ENCODE measurements at places on chromosomes 3 and 15. TPM values are rescaled to one million over a fixed set of nuclear protein-coding genes. Genes with fewer than 3 reads are reported as not detected.

The UCN2 gene
- total RNA-seq = not detected

The SH2D7 gene
- total RNA-seq = not detected

The SST gene
- not detected for total RNA-seq

The MUSTN1 gene
- total RNA-seq = 18.6 TPM

The MTHFS gene
- 44.1 TPM for total RNA-seq

The TAGLN3 gene
- total RNA-seq = 0.79 TPM

The IREB2 gene
- 48.7 TPM for total RNA-seq

GRCh38 chr3:59386165-59386564 lies 336.3 kb upstream of the CFAP20DC start:
- no peak overlapping the region for H3K27ac ChIP-seq
- no peak overlapping the region for H3K4me3 ChIP-seq
- no peaks in the 10 kb centered on the region for H3K27me3 ChIP-seq
- no peaks in the 10 kb centered on the region for H3K4me1 ChIP-seq
- no peak for DNase-seq

- no peak overlapping the region for H3K4me3 ChIP-seq
- no peak overlapping the region for H3K27ac ChIP-seq
- no peaks in the 10 kb centered on the region for H3K4me1 ChIP-seq
- H3K36me3 ChIP-seq = no peaks in the 10 kb centered on the region
- no peaks in the 10 kb centered on the region for H3K27me3 ChIP-seq
Observed at GRCh38 chr3:31565288-31565687, 32.6 kb downstream of the STT3B start.

GRCh38 chr3:32392536-32393302 lies 1.1 kb downstream of the CMTM7 start:
- peak; percentile 67 for DNase-seq
- no peaks in the 10 kb centered on the region for H3K4me1 ChIP-seq
- H3K27ac ChIP-seq = peak overlapping the region; percentile 78
- H3K27me3 ChIP-seq = no peaks in the 10 kb centered on the region

DNA sequence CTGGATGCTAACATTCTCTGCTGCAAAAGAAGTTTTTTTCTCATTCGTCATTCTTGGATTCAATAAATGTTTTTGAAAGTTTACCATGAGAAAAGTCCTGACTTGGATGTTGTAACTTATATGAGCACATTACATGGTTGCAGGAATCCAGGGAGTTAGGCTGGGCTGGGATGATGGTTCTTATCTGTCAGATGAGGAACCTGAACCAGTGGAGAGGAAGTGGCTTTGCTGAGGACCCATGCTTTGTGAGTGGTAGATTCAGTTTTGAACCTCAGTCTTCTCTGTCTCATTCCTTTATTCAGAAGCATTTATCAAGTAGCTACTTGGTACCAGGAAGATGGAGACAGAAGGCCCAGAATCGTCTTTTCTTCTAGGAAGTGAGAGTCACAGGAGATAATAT lies 3.7 kb upstream of the GASK1A start:
- no peaks in the 10 kb centered on the region for H3K27me3 ChIP-seq
- no peak overlapping the region for H3K27ac ChIP-seq
- H3K4me1 ChIP-seq = no peaks in the 10 kb centered on the region
- no peaks in the 10 kb centered on the region for H3K36me3 ChIP-seq
- no peak overlapping the region for H3K4me3 ChIP-seq
- no peak for DNase-seq

DNA sequence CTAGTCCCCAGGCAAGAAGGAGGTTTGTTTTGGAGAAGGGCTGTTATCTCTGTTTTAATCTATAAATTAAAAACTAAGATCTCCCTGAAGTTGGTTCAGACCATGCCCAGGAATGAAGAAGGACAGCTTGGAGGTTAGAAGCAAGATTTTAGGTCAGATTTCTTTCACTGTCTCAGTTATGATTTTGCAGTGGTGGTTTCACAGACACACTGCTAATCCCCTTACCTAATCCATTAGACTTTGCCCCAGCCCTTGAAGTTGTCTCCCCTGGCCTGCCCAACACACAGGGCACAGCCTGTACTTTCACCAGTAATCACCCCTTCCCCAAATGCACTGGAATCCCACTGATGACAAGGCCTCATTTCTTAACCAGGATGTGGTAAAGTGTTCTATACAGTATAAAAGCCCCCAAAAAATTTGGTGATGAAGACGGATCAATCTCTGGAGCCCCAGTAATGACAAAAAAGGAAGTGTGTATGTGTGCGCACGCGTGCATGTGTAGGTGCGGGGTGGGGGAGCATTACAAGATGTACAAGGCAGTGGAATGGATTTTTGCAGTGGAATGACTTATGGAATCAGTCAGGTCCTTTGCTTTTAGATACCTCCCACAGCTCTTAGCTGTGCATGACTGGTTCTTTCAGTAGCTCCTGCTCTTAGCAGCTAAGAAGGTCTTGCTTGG lies 73.1 kb upstream of the TERB2 start:
- H3K27me3 ChIP-seq = no peaks in the 10 kb centered on the region
- H3K27ac ChIP-seq = no peak overlapping the region
- no peaks in the 10 kb centered on the region for H3K4me1 ChIP-seq
- H3K36me3 ChIP-seq = no peaks in the 10 kb centered on the region
- H3K4me3 ChIP-seq = no peak overlapping the region

- H3K27ac ChIP-seq = no peak overlapping the region
- H3K4me3 ChIP-seq = no peak overlapping the region
- no peak for DNase-seq
- no peaks in the 10 kb centered on the region for H3K36me3 ChIP-seq
Observed at GRCh38 chr3:197404754-197405153, 106.3 kb upstream of the DLG1 start.

- DNase-seq = no peak
- H3K4me1 ChIP-seq = no peaks in the 10 kb centered on the region
- H3K36me3 ChIP-seq = no peaks in the 10 kb centered on the region
- H3K27me3 ChIP-seq = no peaks in the 10 kb centered on the region
- no peak overlapping the region for H3K27ac ChIP-seq
Observed at GRCh38 chr3:39344746-39345344, 15.3 kb downstream of the CCR8 start.

DNA sequence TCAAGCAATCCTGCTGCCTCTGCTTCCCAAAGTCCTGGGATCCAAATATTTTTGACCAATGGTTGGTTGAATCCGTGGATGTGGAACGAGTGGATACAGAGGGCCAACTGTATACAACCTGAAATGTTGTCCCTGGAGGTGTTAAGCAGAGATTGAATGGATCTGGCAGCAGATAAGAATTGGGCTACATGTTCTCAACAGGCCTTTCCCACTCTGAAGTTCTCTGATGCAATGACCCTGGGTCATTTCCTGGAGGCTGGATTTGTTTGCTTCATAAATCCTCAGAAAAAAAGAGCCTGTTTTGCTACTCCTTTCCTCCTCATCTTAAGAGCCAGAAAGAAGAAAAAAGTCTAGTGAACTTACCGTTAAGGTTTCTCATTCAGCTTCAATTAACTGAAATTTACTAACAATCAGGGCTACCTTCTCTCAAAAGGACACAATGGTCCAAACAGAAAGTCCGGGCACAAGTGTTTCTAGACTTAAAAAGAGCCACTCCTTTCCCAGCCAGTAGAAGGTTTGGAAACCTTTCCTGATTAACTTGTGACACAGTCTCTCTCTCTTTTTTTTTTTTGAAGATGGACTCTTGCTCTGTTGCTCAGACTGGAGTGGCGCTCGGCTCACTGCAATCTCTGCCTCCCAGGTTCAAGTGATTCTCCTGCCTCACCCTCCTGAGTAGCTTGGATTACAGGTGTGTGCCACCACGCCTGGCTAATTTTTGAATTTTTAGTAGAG lies 6.5 kb downstream of the ARHGEF3 start:
- peak; percentile 81 for DNase-seq
- peaks cover 16% of the 10 kb centered on the region for H3K4me1 ChIP-seq
- H3K36me3 ChIP-seq = no peaks in the 10 kb centered on the region
- peak overlapping the region; percentile 45 for H3K27ac ChIP-seq

GRCh38 chr3:170274641-170275040 lies 52.4 kb downstream of the PRKCI start:
- no peaks in the 10 kb centered on the region for H3K4me1 ChIP-seq
- no peak overlapping the region for H3K27ac ChIP-seq
- H3K4me3 ChIP-seq = no peak overlapping the region
- H3K27me3 ChIP-seq = no peaks in the 10 kb centered on the region

GRCh38 chr3:171654809-171655208 lies 155.5 kb downstream of the PLD1 start:
- no peaks in the 10 kb centered on the region for H3K4me1 ChIP-seq
- H3K27me3 ChIP-seq = no peaks in the 10 kb centered on the region
- H3K36me3 ChIP-seq = peaks cover 2% of the 10 kb centered on the region
- no peak for DNase-seq
- no peak overlapping the region for H3K4me3 ChIP-seq

DNA sequence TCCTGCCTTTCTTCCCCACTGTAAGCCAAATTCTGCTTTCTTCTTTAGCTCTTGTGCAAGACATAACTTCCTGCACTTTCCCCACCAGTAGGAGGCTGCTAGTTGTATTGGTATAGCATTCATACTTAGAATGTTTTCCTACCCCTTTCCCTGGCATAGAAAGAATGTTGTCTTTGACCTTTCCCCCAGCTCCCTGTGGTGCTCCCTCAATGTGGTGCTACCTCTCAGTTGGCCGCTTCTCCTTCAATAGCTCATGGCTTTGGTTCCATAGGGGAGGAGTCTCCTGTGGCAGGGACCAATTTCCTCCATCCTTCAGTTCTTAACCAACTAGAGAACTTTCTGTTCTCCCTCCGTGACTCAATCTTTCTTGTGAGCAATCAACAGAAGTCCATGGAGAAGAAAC lies 67.5 kb upstream of the AKAP13 start:
- no peaks in the 10 kb centered on the region for H3K36me3 ChIP-seq
- H3K27me3 ChIP-seq = no peaks in the 10 kb centered on the region
- no peak overlapping the region for H3K27ac ChIP-seq
- no peak for DNase-seq
- no peak overlapping the region for H3K4me3 ChIP-seq

- no peak overlapping the region for H3K4me3 ChIP-seq
- no peaks in the 10 kb centered on the region for H3K4me1 ChIP-seq
- H3K27ac ChIP-seq = no peak overlapping the region
- H3K36me3 ChIP-seq = peaks cover 4% of the 10 kb centered on the region
Observed at GRCh38 chr3:197533927-197534725, 21.6 kb downstream of the BDH1 start.

DNA sequence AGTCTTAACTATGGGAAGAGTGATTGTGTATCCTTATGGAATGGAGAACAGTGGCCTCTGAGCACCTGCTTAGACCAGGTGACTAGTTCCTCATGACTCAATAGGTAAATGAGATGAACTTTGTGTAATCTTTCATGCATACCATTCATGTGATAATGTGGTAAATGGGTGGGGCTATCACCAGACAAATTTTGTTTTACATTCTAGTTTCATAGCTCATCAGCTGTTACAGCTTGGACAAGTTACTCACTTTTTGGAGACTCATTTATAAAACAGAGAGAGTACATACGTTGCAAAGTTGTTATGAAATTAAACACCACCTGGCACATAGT lies 103.7 kb upstream of the TGFBR2 start:
- no peaks in the 10 kb centered on the region for H3K27me3 ChIP-seq
- no peaks in the 10 kb centered on the region for H3K4me1 ChIP-seq
- H3K4me3 ChIP-seq = no peak overlapping the region
- H3K27ac ChIP-seq = no peak overlapping the region
- no peak for DNase-seq

DNA sequence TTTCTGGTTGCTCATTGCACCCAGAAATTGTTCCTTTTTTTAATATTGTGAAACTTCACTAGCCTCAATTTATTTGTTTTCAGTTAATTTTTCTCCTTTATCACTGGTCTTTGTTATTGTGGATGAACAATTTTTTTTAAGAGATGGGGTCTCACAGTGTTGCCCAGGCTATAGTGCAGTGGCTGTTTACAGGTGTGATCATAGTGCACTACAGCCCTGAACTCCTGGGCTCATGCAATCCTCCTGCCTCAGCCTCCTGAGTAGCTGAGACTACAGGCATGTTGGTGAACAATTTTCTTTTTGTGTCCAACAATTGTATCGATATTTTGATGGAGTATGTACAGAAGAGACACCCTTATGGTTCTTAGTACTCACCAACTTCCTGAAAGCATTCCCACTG lies 26.3 kb downstream of the BLM start:
- no peak for DNase-seq
- H3K27ac ChIP-seq = no peak overlapping the region
- H3K4me3 ChIP-seq = no peak overlapping the region
- H3K36me3 ChIP-seq = no peaks in the 10 kb centered on the region

DNA sequence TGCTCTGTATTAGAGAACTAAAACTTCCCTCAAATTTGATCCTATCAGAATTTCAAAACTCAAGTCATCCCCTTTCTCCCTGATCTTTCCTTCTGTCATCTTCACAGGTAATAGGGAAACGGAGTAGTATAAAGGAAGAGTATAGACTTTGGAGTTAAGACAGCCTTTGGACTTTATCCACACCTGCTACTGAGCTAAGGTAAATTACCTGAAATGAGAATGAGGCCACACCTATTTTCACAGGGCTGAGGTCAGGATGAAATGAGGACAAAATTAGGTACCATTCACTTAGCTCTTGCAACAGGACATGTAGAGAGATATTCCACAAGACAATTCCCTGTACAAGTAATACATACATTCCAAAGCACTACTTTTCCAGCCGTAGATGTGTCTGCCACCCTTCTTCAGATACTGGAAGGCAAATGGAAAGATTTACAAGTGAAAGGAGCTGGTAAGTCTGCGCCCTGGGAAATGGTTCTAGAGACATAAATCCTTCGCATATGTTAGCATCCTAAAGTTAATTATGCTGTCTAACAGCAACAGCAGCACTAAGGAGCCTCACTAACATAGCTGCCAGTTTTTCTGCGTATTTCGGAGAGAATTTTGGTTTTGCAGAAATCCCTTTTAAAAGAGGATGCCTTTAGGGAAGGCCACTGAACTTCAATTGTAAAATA lies 461.8 kb downstream of the SHQ1 start:
- DNase-seq = no peak
- no peak overlapping the region for H3K4me3 ChIP-seq
- H3K27me3 ChIP-seq = no peaks in the 10 kb centered on the region
- no peak overlapping the region for H3K27ac ChIP-seq
- H3K4me1 ChIP-seq = peaks cover 22% of the 10 kb centered on the region

DNA sequence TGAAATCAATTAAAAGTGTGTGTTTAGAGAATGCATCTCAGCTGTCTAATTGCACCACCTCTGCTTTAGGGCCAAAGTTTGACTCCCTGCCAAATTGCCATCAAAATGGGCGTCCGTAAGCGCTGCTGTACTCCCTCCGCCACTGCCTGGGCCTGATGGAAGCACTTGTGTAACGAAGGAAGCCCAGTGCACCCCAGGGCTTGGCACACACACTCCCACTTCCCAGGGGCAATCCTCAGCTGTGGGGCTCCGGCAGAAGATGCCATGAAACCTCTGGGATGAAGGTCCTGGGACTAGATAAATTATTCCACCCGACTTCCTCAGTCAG lies 137.8 kb downstream of the RORA start:
- H3K27me3 ChIP-seq = no peaks in the 10 kb centered on the region
- H3K4me1 ChIP-seq = no peaks in the 10 kb centered on the region
- H3K36me3 ChIP-seq = peaks cover 3% of the 10 kb centered on the region
- no peak for DNase-seq
- H3K27ac ChIP-seq = no peak overlapping the region

Measured in kidney (tissue), 22 donors.